Fibroblast of skin of left quadriceps (primary cell): ENCODE measurements at places on chromosomes 13 and 19.

GRCh38 chr19:35774274-35775045, 904 bp upstream of the ARHGAP33 start:
- DNase-seq: no peak

GRCh38 chr13:24921881-24922280, 157.9 kb downstream of the RNF17 start:
- no peak for DNase-seq

DNA sequence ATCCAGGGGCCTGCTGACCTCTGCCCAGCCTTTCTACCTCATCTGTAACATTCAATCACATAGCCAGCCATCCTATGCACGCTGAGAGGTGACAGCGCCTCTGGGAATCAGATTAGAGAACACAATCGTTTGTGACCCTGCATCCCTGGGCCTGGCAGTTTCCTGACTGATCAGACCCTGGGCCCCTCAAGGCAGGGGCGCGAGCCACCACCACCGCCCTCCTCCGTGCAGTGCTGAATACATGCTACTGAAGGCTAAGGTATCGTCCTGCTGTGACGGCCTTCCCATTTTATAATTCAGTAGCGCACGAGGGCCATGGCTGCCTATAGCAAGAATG, 1.3 kb downstream of the TMTC4 start:
- DNase-seq: no peak

GRCh38 chr13:97382276-97382675, 51.7 kb upstream of the RAP2A start:
- DNase-seq: no peak

DNA sequence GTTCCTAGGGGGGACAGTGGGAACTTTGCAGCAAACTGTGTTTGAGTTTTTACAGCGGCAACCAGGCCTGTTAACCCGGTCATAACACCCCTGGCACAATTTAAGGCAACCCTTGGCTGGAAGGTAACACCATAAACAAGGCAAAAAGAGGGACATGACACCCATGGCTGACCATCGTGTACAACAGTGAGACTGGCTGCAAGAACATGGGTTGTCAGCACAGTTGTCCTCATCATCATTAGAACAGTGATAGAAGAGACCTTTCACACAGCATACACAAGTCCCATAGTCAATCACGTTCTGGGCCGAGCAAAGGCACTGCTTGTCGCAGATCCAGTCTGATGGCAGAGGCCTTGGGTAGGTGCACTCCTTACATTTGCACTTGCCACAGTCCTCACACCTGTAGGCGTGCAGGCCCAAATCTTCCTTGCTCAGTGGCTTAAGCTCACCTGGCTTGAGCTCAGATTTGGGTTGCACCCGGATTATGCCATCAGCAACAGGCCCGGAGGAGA, 4.1 kb downstream of the SPRY2 start:
- DNase-seq: no peak

- DNase-seq: no peak
These were observed 79.7 kb downstream of the TNFSF11 start for GRCh38 chr13:42653679-42654078.

DNA sequence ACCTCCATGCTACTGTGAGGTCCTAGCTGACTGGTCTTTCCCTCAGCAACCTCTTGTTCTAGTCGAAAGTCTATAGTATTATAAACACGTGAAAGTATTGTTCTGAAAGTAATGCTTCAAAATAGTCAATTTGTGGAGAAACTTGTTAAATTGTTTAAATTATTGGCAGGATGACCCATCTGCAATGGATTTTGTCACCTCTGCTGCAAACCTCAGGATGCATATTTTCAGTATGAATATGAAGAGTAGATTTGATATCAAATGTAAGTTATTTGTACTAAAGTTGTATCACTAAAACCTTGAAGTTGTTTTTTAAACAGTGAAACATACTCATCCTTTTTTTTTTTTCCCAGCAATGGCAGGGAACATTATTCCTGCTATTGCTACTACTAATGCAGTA, 25.9 kb downstream of the UBA2 start:
- DNase-seq: peak; percentile 20

- DNase-seq: peak; percentile 39
These were observed 9.1 kb upstream of the LILRB5 start for GRCh38 chr19:54266133-54266532.

GRCh38 chr13:63972328-63972727, 2556.7 kb upstream of the PCDH20 start:
- DNase-seq: no peak

DNA sequence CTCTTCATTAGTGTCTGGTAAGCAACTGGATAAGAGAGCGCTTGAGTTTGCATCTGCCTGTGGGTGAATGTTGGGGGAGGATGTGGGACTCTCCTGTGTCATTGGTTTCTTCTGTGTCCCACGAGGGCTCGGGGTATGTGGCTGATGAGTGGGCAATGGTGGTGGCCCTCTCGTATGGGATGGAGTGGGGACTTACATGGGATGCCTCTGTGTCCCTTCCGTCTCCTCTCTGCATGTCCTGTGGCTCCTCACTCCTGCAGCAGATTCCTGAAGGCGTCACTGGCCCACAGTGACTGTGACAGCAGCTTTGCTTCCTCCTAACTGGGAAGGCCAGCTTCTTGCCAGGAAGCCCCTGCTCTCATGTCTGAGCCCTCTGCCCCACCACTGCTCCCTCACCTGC, 2.6 kb upstream of the LRP3 start:
- no peak for DNase-seq

DNA sequence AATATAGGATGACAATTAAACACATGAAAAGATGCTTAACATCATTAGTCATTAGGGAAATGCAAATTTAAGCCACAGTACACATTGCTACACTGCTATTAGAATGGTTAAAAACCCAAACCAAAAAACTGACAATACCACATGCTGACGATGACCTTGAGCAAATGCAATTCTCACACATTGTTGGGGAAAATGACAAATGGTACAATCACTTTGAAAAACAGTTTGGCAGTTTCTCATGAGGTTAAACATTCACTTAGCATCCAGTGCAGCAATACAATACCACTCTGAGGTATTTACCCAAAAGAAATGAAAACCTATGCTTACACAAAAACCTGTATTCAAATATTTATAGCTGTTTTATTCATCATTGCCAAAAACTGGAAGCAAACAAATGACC, 11.3 kb downstream of the FLT3 start:
- no peak for DNase-seq

GRCh38 chr19:55437410-55437809, 5.7 kb downstream of the SHISA7 start:
- no peak for DNase-seq

GRCh38 chr19:29871143-29871542, 59.4 kb downstream of the CCNE1 start:
- no peak for DNase-seq

- peak; percentile 86 for DNase-seq
These were observed 18.2 kb upstream of the PTBP1 start for GRCh38 chr19:778910-779653.

DNA sequence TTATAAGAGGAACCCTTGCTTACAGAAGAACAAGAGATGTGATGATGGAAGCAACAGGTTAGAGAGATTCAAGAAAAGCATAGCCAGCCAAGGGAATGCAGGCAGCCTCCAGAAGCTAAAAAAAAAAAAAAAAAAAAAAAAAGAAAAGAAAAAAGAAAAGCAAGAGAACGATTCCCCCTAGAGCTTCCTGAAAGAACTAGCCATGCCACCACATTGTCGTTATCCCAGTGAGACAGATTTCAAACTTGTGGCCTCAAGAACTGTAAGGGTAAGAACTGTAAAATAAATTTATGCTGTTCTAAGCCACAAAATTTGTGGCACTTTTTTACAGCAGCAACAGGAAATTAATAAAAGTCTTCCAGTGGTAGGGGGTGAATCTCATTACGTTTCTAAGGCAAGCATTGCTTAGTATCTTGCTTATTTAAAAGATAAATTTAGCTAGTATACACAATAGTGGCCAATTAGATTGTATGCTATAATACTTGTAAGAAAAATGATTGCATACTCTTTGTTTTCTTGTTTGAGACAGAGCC, 21.8 kb downstream of the RFXAP start:
- no peak for DNase-seq

DNA sequence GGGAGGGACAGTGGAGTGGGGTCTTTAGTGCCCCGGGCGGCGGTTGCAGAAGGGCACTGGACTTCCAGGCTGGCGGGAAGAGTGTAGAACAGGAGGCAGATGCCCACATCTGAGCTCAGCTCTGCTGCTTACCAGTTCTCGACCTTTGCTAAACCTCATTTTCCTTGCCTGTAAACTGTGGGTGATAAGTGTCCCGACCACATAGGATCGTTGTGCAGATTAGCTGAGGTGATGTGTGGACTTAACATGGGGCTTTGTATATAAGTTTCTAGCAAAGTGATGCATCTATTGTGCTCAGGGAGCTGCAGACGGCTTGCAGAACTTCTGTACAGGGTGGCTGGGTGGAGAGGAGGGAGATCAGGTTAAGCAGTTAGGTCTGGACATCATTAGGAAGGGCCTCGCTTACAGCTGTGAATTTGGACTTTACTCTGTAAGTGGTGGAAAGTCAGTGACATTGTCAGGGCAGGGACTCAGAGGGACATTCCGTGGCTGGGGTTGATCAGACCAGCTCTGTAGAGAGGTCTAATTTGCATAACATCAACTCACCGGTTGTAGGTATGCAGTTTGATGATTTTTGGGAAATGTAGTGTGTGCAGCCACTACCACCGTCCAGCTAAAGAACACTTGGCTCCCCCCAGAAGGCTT, 70.0 kb downstream of the SPATA13 start:
- DNase-seq: no peak

DNA sequence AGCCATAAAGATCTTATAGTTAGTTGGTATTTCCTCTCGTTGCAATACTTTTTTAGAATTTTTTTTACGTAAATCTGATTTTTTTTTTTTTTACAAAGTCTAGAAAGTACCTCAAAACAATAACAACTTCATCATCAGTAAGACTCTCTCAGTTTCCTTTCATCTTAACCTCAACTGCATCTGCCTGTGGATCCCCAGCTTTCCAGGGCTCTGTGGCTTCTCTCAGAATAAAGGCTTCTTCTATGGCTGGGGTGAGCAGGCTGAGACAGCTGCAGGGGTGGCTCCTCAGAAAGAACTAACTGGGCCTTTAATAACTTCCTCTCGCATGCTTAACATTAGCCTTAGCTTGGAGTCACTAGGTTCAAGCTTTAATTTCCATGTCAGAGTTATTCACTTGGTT, 4.2 kb downstream of the ZNF506 start:
- DNase-seq: no peak

DNA sequence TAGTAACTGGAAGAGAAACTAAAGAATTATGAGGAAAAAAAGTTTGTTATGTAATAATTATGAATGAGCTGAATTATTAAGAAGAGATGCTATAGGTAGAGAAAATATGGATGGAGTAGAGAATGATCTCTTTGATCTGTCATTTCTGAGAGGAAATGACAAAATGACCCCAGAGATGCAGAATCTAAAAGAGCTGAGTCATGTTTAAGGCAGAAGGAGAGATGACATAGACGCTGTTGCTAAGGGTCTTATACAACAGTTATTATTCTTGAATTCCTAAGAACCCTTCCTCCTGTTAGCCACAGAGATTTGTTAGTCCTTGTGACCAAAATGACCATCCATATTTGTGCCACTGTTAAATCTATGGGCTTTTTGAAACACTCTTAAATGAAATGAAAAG, 58.3 kb upstream of the FREM2 start:
- DNase-seq: no peak

- DNase-seq: no peak
These were observed 4.8 kb downstream of the C19orf25 start for GRCh38 chr19:1474011-1474764.

DNA sequence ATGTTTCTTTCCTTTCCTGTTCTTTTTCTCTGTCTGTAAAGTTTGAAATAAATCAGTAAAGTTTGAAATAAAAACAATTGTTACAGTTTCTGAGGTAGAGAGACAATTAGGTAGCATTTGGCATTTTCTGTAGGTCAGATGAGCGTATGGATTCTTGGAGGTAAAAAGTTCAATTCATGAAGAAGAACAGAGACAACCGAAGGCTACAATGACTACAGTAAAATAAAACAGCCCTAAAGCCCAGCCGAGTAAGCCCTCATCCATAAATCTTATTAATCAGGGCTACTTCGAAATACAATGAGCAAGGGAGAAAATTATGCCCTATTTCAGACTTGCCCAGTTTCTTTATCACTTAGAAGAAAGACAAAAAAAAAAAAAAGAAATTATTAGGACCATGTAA, 941.9 kb upstream of the SLC10A2 start:
- DNase-seq: no peak

GRCh38 chr19:14977128-14977527, 2.5 kb downstream of the SLC1A6 start:
- no peak for DNase-seq

DNA sequence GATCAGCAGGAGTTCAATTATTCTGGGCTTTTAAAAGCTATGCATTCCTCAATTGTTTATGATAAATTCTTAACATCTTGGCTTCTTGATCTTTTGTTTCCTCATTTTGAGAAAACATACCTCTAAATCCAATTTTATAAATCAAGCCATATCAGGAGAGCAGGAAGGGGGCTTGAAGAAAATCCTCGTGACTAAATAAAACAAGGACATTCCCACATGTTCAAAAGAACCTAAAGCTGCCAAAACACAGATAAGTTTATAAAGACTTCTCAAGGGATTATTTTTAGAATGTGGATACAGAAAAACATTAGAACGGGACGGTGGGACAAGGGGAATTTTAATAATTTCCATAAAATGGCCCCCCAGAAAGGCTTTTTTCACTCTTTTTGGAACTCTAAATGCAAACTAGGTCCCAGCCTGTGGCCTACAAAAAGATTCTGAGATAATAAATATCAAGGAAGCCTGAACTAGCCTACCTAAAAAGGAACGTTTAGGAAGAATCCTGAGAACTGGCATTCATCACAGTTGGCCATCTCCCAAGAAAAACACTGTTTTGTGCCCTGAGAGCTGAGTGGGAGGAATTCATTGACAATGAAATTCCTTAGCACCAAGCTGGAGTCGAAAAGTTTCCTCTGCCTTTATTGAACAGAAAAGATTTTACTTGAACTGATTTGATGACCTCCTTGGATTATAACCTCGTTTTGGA, 30.1 kb downstream of the ZAR1L start:
- DNase-seq: no peak

- DNase-seq: no peak
These were observed 3.2 kb downstream of the ATP4B start for GRCh38 chr13:113654591-113655345.

DNA sequence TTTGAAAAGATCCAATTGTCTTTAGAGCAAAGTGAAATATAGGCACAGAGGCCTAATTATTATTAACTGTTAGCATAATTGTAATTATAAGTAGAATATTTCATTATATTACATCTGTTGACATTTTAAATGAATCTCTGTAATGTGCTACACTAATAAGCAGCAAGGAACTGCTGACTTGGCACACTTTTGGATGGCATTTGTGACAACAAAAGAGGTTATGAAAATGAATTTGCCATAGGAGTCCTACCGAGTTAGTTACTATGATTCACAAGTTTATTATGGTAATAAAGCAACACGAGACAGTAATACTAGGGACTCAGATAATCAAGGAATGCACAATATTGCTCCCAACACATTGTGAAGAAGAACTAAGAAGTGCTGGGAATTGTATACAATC, 213.8 kb upstream of the PCDH9 start:
- no peak for DNase-seq

- DNase-seq: no peak
These were observed 1.5 kb downstream of the DZIP1 start for GRCh38 chr13:95642999-95643398.
